T follicular helper cell (primary cell): ENCODE measurements at places on chromosomes 1 and 21.

DNA sequence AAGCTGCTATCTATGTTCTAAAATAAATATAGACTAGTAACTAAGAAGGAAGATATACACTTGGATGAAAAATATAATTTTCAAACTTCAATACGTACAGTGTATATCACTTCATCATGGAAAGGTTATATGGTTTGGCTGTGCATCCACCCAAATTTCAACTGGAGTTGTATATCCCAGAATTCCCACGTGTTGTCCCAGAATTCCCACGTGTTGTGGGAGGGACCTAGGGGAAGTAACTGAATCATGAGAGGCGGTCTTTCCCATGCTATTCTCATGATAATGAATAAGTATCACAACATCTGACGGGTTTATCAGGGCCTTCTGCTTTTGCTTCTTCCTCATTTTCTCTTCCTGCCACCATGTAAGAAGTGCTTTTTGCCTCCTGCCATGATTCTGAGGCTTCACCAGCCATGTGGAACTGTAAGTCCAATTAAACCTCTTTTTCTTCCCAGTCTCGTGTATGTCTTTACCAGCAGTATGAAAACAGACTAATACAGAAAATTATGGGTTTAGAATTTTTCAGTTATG, 10.7 kb downstream of the NEGR1 start:
- DNase-seq, result no peak

- no peak for DNase-seq
Measured at GRCh38 chr1:3480369-3480719, 25.9 kb downstream of the ARHGEF16 start.

- DNase-seq, result no peak
Measured at GRCh38 chr1:26276432-26276838, 3.5 kb upstream of the SH3BGRL3 start.

GRCh38 chr1:174466607-174467006, 18.8 kb downstream of the GPR52 start:
- DNase-seq, result no peak
